ENCODE measurements at places on chromosomes 6 and 20.

DNA sequence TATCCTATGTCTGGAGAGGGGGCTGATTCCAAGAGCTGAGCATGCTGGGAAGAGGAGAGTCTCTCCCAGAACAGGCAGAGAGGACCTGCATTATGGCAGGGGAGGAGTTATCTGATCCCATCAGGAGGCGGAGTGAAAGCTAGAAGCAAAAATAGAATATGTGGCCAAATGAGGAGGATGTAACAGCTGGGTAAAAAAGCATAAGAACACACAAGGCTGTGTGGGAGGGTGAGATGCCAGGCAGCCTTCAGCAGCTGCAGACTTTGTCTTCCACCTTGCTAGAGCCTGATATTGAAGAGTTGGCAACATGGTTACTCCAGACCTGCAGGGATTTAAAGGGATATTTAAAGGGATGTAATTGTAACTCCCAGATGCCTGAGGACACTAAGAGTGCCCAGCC, 167.1 kb downstream of the PTPRT start:
- DNase-seq, result no peak

DNA sequence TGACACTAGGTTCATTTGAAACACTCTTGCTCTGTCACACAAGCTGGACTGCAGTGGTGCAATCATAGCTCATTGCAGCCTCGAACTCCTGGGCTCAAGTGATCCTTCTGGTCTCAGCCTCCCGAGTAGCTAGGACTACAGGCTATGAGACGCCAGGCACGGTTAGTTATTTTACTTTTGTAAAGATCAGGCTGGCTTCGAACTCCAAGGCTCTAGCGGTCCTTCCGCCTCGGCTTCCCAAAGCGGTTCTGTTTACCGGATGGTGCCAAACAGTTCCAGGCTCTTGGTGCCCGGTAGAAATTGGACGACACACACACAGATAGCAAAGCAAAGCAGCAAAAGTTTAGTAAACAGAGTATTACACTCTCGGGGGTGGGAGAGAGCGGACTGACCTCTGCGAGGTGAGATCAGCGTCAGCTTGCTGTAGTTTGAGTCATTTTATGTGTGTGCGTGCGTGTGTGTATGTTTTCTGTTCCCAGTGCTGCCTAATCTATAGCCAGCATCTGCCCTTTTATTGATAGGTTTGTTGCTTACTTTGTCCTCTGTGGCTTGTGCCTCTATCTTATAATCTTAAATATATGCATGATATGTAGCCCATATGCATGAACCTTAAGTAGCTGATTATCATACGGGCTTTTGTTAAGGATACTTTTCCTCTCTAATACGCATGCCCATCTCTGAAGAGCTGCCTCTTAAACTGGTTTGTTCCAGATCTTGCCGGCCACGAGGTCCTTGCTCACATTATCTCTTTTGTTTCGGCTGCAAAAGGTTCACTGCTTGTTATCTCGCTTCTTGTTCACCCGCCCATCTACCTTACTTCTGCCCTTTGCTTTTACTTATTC, 75.2 kb downstream of the OR2B2 start:
- no peak for DNase-seq

- DNase-seq, result no peak
Measured at GRCh38 chr6:45815466-45816125, 200.1 kb downstream of the CLIC5 start.

GRCh38 chr20:32559753-32560380, 25.3 kb downstream of the NOL4L start:
- DNase-seq, result no peak

- no peak for DNase-seq
Measured at GRCh38 chr6:76881414-76881813, 581.9 kb downstream of the HTR1B start.

- no peak for DNase-seq
Measured at GRCh38 chr6:107991061-107991460, 33.1 kb upstream of the SEC63 start.

- DNase-seq, result no peak
Measured at GRCh38 chr20:3203315-3204123, 963 bp downstream of the DDRGK1 start.

GRCh38 chr6:11888727-11889126, 110.1 kb upstream of the ADTRP start:
- no peak for DNase-seq

GRCh38 chr6:138455746-138456400, 43.4 kb downstream of the NHSL1 start:
- DNase-seq, result no peak

DNA sequence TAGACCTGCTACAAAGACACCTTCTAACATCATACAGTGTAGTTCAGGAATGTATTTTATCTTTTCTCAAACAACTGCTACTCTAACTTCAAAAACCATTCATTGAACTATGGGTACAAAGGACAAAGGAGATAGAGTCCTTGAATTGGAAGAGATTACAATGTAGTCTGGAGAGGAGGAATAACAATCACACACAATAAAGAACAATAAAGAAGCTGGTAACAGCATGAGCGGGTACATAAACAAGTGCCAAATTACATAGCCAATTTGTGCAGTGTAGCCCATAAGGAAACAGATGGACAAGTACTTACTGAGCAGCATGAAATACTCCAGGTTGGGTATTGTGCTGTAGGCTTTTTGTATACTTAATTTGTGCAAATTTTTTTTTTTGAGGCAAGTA, 44.3 kb downstream of the OSTM1 start:
- no peak for DNase-seq

- DNase-seq, result no peak
Measured at GRCh38 chr20:17617868-17618672, 48.2 kb downstream of the DSTN start.

- DNase-seq, result no peak
Measured at GRCh38 chr6:125356884-125357283, 55.1 kb upstream of the HDDC2 start.

- DNase-seq, result no peak
Measured at GRCh38 chr20:34324541-34324940, 21.4 kb upstream of the AHCY start.

GRCh38 chr6:125956506-125957390, at the start of gene HINT3:
Gene HINT3 (plus strand): TSS chr6:125956770. CDS start chr6:125956978, 208 bp downstream.
- peak; percentile 97 for DNase-seq

GRCh38 chr20:57899554-57899953, 189.7 kb upstream of the PMEPA1 start:
- DNase-seq, result no peak

GRCh38 chr6:15329197-15329671, 83.4 kb downstream of the JARID2 start:
- DNase-seq, result no peak
